ENCODE measurements at places on chromosomes 2 and 18.
A peak's percentile ranks its signal among the peaks of the same experiment; 100 is the strongest.

DNA sequence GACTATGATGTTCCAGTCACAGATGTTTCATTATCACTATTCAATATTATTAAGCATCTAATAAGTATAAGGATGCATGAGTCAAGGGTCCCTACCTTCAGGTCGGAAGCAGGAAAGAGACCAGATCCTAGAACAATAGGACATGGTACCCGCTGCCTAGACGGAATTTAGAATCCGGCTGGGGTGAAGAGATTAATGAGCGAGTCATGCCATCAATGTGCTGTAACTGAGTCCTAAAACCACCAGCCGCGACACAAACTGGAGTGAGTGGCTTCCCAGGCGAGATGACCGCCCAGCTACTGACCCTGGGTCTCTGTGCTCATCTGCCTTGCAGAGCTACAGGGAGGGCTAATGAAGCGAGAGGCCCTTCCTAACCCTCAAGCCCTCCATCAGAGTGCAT, 73.6 kb downstream of the DNMT3A start:
- no peak for DNase-seq

GRCh38 chr2:73176205-73176880, 26.0 kb upstream of the NOTO start:
- DNase-seq: no peak

DNA sequence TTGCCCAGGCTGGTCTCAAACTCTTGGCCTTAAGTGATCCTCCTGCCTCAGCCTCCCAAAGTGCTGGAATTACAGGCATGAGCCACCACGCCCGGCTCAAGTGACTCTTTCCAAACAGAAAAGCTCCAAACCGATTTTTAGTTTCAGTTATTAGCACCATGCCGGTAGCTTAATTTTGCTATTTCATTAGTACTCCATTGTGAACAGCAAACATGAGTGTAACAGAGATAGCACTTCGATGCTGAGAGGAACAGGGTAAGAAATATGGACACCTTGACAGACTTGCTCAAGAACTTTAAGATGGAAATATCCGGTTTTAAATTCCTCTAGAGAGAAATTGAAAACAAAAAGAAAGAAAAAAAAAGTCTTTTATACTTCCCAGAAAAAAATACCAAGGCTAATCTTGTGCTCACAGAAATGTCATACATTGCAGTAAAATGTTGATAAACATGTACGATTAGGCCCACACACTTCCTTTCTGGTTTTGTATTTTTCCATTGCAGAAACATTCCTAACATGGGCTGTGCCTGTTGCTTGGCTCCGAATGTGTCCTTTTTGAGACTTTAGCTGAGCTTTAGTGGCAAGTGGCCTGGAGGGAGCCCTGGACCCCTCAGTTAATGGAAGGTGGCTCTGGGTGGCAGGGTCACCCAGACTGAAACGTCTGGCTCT, 18.3 kb downstream of the FHL2 start:
- peak; percentile 20 for DNase-seq

GRCh38 chr2:140893685-140894084, 1237.1 kb downstream of the LRP1B start:
- DNase-seq: peak; percentile 94

DNA sequence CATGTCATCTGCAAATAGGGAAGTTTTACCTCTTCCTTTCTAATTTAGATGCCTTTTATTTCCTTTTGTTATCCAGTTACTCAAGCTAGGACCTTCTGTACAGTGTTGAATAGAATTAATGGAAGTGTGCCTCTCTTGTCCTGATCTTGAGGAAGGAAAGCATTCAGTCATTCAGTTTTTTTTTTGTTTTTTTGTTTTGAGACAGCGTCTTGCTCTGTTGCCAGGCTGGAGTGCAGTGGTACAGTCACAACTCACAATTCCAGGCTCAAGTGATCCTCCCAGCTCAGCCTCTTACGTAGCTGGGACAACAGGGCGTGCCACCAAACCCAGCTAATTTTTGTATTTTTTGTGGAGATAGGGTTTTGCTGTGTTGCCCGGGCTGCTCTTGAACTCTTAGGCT, 203.9 kb upstream of the ALPP start:
- no peak for DNase-seq

GRCh38 chr18:73979742-73980141, 167.9 kb downstream of the FBXO15 start:
- DNase-seq: no peak

DNA sequence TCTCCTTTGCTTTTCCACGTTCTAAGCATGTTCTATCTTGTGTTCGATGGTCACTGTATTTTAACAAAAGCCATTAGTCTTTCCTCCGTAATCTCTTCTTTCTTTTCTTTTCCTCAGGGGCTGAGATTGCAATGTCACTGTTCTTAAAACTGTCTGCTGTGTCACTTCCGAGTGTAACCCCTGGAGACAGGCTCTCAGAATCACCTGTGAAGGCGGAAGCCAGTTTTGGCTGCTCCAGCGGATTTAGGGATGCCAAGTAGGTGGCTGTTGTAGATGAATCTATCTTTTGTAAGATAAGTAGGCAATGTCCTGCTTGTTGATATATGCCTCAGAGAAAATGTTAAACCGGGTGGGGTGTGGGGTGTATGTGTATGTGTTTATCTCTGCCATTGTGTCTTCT, 94.7 kb upstream of the L3MBTL4 start:
- DNase-seq: no peak

- no peak for DNase-seq
These were observed 12.1 kb upstream of the KDSR start for GRCh38 chr18:63378919-63379638.

GRCh38 chr18:48638451-48638850, 99.6 kb downstream of the CTIF start:
- no peak for DNase-seq

- DNase-seq: no peak
These were observed 136.1 kb downstream of the SMAD7 start for GRCh38 chr18:48814490-48815178.

DNA sequence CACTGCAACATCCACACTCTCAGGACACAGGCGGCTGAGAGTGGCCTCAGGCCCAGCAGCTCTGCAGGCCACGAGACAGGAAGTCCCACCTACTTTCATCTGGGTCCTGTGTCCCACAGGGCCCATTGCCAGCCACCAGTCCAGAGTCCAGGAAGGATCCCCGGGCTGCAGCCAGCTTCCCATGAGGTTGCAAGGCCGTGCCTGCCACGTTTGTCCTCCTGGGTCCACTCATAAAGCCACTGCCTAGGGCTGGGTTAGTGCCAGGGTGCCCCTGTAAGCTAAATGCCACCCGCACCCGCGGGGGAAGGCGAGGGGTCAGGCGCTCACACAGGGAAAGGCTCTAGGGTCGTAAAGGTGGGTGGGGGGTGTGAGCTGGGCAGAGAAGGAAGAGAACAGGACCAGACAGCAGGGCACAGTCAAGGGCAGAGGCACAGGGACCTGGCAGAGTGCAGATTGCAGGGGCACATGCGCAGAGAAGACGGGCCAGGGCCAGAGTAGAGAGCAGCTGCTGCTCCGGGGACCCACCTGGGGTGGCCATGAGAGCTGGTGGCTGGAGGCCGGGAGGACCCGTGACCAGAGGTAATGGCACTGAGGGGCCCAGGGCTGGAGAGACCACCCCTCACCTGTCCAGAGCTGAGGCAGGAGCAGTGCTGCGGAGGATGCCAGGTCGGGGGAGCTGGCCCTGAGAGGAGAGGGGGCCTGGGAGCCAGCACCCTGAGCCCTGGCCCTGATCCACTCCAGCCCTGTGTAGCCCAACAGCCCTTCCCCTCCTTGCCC, 8.0 kb downstream of the AGXT start:
- no peak for DNase-seq

DNA sequence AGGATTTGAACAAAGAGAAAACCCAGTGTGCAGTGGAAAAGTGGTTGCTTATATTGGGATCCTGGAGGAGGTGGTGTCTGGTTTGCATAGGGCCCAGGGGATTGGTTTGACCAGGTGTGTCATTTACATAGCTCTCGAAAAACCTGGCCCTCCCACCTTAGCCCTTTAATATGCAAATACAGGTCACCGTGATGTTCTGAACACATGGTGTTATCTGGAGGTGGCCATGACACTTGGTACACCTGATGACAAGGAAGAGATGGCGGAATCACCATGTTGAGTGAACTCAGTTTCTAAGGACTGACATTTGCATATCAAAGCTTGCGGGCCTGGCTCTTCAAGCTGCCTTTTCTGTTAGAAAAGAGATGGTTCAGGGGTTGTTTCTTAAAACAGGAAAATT, 2.3 kb upstream of the NAPG start:
- DNase-seq: no peak

- no peak for DNase-seq
These were observed 145.7 kb downstream of the SMAD7 start for GRCh38 chr18:48804856-48805610.

GRCh38 chr2:127108090-127108523, 1.2 kb upstream of the BIN1 start:
- no peak for DNase-seq

- no peak for DNase-seq
These were observed 16.8 kb upstream of the TMEM131 start for GRCh38 chr2:98012561-98012991.

DNA sequence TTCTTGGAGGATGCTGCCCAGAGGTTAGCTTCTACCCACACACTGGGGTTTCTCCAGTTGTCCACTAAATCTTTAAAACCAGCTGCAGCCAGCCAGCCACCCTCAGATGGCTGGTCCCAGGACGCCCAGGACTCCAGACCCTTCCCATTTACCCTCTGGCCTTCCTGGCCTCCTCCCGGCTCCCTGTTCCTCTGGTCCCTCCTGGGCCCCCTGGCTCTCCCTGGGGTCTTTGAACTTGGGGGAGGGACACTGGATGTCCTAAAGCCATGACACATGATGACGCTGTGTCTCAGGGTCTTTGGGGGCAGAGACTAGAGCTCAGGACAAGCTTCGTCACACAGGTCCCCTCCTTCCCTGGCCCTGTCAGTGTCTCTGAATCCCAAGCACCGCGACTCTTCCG, 201.1 kb upstream of the HDAC4 start:
- no peak for DNase-seq

DNA sequence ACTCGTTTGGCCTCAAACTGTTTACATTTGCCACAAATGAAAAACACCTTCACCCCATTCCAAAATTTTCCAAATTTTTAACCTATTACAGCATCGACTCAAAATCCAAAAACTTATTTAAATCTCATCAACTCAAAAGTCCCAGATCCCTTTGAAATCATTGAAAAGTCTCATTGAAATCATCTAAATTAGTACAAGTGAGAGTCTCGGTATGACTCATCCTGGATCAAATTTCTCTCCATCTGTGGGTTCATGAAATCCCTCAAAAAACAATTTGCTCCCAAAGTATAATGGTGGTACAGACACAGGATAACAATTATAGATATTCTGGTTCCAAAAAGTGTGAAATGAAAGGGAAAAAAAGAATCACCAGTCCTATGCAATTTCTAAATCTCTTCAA, 65.1 kb downstream of the LRP1B start:
- DNase-seq: peak; percentile 30

DNA sequence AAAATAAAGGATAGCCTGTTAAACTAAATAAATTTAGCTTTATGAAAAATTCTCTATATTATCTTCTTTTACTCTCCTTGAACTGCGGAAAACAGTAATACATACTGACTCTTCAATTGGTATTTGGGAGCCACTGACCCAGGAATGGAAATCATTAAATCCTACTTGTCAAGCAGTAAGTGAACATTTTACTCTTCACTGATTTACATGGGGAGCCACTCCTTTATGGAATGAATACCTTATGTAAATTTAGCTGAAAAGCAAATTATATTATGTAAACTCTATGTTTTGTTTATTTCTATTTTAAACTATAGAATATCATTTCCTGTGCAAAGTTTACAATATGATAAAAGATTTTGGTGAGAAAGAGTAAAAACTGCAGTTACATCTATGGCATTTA, 85.2 kb downstream of the STRADB start:
- DNase-seq: no peak

GRCh38 chr2:85231952-85232351, 95.8 kb downstream of the TGOLN2 start:
- DNase-seq: no peak

- DNase-seq: no peak
These were observed 1626.3 kb upstream of the CELF4 start for GRCh38 chr18:39191931-39192330.

DNA sequence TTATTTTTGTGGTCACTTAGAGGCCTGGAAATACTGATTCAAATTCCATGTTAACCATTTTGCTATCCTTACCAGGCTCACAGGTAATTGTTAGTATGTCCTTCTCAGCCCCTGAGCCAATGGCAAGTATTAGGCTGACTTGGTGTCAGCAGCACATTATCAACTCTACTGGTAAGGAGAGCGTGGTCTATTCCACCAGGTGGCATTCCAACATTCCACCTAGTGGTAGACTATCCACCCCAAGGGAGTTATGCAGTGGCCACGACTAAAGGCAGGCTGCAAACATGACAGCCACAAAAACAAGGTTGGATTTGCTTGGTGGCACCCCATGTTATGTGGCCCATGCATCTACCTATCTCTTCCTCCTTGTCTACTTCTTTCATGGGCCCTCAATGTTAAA, 31.8 kb upstream of the GCC2 start:
- DNase-seq: no peak

All from HCEC 1CT (cell line).